Nucleus accumbens (tissue), 56 donors: ENCODE measurements at places on chromosomes 4 and X.

- no peak for DNase-seq
Measured at GRCh38 chrX:34631479-34632220, 25.4 kb downstream of the TMEM47 start.

DNA sequence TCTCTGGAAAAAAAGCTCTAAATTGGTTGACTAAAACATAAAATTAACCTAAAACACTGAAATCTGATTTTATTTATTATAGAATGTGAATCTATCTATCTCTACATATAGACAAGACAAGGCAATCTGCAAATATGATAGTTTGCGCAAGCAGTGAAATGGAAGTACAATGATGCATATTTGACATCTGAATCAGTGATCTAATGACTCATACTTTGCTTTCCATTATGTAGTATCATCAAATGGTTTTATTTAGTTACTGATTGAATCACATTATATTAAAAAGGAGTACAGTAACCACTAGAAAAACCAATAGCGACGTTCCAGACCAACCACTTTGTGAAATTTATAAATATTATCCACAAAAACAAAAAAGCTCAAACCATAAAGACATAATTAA lies 1969.3 kb downstream of the PCDH7 start:
- DNase-seq, result no peak

GRCh38 chrX:22533898-22534297 lies 261.2 kb downstream of the CBLL2 start:
- no peak for DNase-seq

- no peak for DNase-seq
Measured at GRCh38 chr4:75391489-75392166, 122.6 kb downstream of the RCHY1 start.

- no peak for DNase-seq
Measured at GRCh38 chr4:180669680-180670079, 1573.5 kb upstream of the TENM3 start.

- no peak for DNase-seq
Measured at GRCh38 chr4:188854436-188854835, 715.2 kb downstream of the TRIML1 start.

DNA sequence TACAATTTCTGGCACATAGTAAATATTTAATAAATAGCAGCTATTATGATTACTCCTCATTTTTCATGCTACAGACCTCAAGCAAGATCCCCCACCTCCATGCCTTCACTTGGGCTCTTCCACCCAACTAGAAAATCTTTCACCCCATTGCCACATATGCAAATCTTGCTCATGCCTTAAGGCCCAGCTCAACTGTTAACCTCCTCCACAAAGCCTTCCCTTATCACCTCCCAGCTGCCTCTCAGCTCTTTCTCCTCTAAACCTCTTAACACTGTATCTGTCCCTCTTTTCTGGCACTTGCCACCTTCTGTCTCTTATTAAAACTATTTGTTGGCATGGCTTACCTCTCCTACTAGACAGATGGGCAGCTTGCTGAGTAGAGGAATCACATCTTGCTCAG lies 51.5 kb downstream of the PJA1 start:
- no peak for DNase-seq

GRCh38 chr4:94442251-94442650 lies 9.5 kb upstream of the PDLIM5 start:
- DNase-seq, result no peak

DNA sequence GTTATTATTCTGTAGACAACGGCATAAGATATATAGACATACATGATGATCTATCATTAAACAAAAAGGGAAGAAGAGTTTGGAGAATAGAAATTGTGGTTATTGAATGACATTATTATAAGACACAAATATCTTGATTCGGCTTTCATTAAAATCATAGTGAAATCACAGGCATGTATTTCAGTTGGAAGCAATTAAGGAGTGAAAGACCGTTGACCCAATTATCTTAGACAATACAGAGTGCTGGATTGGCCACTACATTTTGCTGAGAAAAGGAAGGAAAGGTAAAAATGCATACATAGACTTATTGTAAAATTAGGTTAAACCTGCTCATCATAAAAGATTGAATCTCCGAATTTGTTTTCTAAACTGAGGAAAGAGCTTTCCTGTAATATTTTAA lies 209.8 kb downstream of the KCNIP4 start:
- DNase-seq, result no peak

DNA sequence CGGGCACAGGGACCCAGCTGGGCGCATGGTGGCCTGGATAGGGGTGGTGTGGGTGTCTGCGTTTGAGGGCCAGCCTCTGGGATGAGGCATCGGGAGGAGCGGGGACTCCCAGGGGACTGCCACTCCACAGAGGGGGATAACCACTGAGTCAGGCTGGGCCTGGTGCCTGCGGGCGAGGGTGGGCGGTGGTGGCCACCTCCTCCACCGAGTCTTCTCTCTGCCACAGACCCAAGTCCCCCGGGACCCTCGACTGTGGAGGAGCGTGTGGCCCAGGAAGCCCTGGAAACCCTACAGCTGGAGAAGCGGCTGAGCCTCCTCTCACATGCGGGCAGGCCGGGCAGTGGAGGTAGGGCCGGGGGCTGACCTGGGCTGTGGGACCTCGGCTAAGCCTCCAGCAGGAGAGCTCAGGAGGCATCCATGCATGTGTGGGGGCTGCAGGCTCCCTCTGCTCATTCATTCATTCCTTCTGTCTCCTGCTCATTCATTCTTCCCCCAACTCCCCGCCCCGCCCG lies 26.4 kb downstream of the DOK7 start:
- DNase-seq, result no peak

DNA sequence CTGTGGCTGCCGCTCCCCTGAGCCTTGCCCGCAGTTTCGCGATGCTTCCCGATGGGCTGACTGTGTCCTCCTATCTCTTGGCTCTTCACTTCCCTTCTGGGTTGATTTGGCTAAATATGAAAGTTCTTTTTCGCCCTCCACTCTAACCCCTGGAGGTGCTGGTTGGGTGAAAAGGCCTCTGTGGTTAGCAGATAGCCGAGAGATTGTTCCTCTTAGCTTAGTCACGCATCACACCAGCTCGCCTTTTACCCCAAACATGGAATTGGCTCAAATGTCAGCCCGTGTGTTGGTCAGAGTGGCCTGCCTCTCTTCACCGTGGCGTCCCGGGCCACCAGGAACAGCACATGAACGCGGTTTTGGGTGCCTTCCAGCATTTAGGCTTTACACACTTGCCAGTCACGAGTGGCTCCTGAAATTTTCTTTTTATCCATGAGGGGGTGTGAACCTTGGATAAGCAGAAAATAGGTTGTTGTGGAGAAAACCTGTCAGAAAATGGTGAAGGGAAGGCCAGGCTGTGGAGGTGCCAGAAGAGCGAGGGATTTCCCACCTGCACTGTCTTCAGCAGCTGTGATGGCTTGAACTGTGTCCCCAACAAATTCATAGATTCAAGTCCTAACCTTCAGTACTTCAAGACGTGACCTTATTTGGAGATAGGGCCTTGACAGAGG lies 8.9 kb downstream of the CLCN4 start:
- DNase-seq, result no peak

GRCh38 chr4:83728191-83728590 lies 192.3 kb downstream of the GPAT3 start:
- DNase-seq, result no peak

- no peak for DNase-seq
Measured at GRCh38 chr4:23355258-23355657, 534.6 kb downstream of the PPARGC1A start.

- DNase-seq, result no peak
Measured at GRCh38 chrX:153827903-153828302, 2.4 kb downstream of the PDZD4 start.

- DNase-seq, result no peak
Measured at GRCh38 chr4:41303372-41304118, 46.8 kb downstream of the UCHL1 start.

GRCh38 chrX:129013574-129013973 lies 509.7 kb downstream of the SMARCA1 start:
- no peak for DNase-seq

DNA sequence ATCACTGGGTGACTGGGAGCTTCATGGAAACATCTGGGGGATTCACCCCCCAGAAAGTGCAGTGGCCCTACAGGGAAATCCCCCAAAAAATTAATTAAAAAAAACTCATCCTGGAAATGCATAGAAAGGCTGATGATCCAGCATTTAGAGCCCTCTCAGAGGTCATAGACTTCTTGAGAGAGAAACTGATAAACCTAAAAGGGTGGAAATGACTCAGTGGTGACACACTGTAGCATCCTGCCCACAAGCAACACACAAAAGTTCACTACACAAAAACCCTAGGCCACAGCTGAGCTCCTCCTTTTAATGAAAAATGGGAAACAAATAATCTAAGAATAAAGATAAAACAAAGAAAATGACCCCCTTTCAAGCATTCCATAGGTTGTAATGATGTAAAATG lies 911.5 kb downstream of the GLUD2 start:
- DNase-seq, result no peak

- DNase-seq, result no peak
Measured at GRCh38 chrX:42825201-42825600, 47.2 kb upstream of the PPP1R2C start.

DNA sequence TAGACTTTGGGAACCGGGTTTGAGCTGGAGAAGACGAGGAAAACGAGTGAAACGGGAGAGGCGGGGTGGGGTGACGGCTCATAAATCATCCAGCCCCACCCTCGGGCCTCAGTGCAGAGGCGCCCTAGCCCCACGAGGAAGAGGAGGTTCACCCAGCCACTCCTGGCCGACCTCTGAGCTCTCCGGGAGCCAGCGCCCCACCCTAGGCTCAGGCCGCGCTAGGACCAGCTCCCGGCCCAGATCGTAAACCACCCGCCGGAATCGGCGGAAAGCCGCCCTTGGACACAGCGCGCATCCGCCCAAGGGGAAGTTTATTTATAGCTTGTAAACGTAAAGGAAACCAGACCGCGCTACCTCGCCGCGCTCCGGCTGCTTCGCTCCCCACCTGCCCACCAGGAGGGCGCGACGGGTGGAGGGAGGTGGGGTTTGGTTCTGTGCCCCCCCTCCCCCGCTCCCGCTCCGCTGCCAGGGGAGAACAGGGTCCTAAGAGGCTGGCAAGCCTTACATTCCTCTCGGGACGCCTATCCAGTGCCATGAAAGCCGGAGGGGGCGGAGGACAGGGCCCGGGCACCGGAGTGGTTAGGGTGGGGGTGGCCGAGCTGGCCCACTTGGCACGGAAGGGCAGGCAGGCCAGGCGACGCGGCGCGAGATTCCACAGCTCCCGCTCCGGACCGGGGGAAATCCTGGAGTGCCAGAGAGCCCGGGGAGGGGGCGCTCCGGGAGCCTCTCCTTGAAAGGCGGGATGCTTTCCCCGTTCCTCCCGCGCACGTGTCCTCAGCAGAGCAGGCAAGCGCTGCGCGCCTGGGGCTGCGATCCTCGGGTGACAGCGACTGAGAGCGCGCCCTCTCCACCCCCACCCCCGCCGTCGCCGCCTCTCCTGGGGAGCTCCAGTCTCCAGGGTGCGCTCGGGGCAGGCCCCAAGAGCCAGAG lies 84.2 kb downstream of the BCOR start:
- DNase-seq, result peak; percentile 48

DNA sequence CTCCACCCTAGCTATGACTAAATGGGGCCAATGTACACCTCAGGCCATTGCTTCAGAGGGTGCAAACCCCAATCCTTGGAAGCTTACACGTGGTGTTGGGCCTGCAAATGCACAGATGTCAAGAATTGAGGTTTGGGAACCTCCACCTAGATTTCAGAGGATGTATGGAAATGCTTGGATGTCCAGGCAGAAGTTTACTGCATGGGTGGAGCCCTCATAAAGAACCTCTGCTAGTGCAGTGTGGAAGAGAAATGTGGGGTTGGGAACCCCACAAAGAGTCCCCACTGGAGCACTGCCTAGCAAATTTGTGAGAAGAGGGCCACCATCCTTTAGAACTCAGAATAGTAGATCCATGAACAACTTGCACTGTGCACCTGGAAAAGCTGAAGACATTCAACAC lies 284.1 kb downstream of the ANTXR2 start:
- DNase-seq, result no peak

- DNase-seq, result no peak
Measured at GRCh38 chr4:99724067-99724466, 66.4 kb upstream of the C4orf54 start.

DNA sequence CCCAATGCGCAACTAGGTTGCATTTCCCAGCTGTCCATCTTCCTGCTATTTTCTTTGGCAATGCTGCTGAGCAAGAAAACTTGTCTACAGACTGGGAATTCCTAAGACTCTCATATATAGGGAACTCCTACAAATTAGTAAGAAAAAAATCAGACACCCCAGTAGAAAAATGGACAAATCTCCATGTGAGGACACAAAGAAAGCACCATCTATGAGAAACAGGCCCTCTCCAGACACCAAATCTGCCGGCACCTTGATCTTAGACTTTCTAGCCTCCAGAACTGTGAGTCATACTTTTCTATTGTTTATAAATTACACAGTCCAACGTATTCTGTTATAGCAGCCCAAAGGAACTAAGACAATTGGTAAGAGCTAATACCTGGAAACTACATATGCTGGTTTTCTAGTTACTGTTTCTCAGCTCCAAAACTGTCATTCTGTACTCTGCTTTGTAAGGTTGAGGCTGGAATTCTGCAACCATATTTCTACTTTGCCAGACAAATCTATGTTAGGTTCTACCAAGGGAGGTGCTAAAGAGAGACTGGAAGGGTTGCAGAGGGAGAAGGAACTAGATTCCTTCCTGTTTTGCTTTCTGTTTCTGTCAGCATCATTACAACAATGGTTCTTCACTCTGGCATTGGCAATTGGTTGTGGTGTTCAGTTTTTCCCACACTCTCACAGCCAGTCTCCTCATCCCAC lies 35.7 kb upstream of the FAM241A start:
- no peak for DNase-seq

- no peak for DNase-seq
Measured at GRCh38 chr4:152875261-152875660, 60.9 kb upstream of the FHDC1 start.

DNA sequence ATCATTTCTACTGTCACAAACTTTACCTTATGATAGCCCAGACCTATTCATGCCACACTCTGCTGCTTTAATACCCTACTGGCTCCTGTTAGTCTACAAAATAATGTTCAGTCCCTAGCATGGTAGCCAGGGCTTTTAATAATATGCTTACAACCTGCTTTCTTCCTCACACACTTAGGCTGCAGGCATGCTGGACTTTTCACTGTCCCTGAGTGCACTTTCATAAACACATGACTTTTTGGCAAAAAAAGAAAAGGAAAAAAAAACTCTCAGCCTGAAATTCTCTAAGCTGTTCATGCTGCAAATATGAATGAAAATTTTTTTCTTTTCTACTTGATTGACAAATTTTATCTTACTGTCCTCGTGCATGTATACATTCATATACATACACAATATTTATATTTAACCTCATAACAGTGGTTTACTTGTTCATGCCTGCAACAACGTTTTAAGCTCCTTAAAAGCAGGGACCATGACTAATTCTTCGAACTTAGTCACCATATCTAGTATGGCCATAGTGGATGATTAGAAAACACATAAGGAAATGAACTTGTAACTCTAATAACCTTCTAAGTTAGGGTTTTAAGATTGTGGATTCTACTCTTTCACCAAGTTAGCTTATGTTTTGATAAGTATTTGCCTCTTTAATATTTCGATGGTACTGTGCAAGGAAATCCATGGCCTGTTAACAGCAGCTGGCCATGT lies 229.5 kb downstream of the SPCS3 start:
- DNase-seq, result no peak

- DNase-seq, result no peak
Measured at GRCh38 chr4:41455206-41455605, 82.8 kb upstream of the LIMCH1 start.

DNA sequence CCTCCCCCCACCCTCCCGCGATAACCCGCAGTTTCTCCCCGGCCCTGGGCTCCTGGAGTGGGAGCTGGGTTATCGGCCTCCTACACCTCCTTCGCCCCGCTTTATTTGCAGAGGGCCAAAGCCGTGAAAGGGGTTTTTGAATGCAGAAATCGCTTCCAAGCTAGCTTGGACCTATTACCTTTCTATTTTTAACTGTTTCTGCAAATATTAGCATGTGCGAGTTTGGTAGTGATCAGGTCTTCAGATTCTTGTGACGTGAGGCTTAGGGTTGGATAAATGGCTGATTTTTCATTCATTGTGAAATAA lies 1.3 kb downstream of the USP9X start:
- DNase-seq, result no peak
